Neural crest cell (in vitro differentiated cells): ENCODE measurements at places on chromosomes 6 and 20. TPM values are rescaled to one million over a fixed set of nuclear protein-coding genes. Genes with fewer than 3 reads are reported as not detected.

C6orf52 gene
- 5.3 and 8.2 TPM in 2 replicates for total RNA-seq

DNA sequence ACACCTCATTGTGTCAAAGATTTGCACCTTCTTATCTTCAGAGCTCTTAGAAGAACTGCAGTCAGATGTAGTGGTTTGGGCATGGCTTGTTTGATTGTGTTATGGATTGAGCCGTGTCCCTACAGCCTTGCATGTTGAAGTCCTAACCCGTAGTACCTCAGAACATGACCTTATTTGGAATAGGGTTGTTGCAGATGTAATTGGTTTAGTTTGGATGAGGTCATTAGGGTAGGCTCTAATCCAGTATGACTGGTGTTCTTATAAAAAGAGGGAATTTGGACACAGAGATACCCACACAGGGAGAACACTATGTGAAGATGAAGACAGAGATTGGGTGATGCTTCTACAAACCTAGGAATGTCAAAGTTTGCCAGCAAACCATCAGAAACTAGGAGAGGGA lies 35.4 kb upstream of the PHACTR2 start:
- H3K36me3 ChIP-seq = peaks cover 2% of the 10 kb centered on the region
- peaks cover 7% of the 10 kb centered on the region for H3K4me1 ChIP-seq
- H3K27ac ChIP-seq = no peak overlapping the region

- no peak overlapping the region for H3K27ac ChIP-seq
- no peak for DNase-seq
- H3K27me3 ChIP-seq = peaks cover 4% of the 10 kb centered on the region
- no peaks in the 10 kb centered on the region for H3K36me3 ChIP-seq
- no peak overlapping the region for H3K4me3 ChIP-seq
These were observed 318.9 kb downstream of the CLIC5 start for GRCh38 chr6:45696738-45697137.

GRCh38 chr6:7914991-7915789 lies 4.6 kb upstream of the TXNDC5 start:
- no peaks in the 10 kb centered on the region for H3K36me3 ChIP-seq
- no peaks in the 10 kb centered on the region for H3K4me1 ChIP-seq
- H3K27me3 ChIP-seq = peaks cover 2% of the 10 kb centered on the region
- DNase-seq = no peak
- H3K27ac ChIP-seq = no peak overlapping the region
